ENCODE measurements at places on chromosomes 13 and 19.

- DNase-seq = no peak
Measured at GRCh38 chr13:44307255-44307654, 66.4 kb upstream of the SERP2 start.

GRCh38 chr13:21753117-21753729, 82.3 kb downstream of the FGF9 start:
- no peak for DNase-seq

- no peak for DNase-seq
Measured at GRCh38 chr13:111022241-111022640, 92.9 kb upstream of the ARHGEF7 start.

DNA sequence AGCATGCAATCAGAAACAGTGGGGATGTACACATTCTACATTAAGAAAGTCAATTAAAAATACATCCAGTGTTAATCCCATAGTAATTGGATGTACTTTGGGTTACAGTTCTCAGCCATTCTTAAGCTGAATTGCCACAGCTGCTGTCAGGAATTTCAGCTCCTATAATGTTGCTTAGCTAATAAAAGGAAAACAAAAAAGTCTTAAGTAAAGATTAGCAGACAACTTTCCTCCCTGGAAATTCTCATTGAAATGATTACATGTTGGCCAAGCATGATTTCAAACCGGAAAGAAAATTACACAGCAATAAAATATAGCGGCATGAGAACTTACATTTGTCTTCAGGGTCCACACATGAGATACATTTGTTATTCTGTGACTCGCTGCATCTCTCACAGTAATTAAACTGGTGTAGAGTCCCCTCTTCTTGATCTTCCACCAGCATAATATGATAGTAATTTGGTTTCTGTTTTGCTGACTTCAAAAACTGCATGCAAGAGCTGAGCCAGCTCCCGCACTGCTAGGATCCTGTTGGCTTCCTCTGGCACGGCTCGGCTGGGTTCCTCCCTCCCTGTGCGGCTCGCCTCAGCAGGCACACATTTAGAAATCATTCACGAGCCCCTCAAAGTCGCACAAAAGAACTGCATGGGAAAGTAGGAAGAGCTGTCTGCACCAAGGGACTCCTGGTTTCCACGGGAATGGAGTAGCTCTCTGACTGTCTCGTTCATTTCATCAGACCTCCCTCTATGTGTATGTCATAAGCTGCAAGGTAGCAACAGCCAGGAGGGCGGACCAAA, at the start of gene HTR2A:
HTR2A (minus strand) TSS at position 713 of the 797 bp plus-strand sequence. CDS start 1,147 bp downstream, outside the sequence.
- DNase-seq = no peak

DNA sequence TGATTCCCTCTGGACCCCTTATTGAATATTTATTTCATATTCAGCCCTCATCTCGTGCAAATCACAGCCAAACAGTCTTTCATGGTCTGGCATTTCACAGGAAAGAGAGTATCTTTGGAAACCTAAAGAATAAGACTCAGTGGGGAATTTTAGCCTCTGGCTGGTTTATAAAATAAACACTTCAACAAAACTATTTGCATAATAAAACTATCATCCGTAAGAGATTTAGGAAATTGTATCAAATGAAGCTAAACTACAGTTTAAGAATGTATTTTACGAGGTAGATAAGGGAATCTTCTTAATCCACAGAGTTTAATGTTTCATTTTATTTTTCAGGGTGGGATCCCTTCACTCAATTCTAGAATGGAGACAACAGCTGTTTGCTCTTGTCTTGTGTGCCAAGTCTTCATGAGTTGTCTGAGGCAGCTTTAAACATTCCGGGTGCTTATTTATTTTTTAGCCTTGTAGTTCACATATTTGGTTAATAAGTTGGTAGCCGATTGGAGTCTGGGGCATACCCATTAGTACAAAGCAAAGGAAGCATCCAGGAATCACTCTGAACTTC, 634.4 kb upstream of the KLF12 start:
- no peak for DNase-seq

- no peak for DNase-seq
Measured at GRCh38 chr13:73671011-73671410, 463.2 kb downstream of the KLF12 start.

DNA sequence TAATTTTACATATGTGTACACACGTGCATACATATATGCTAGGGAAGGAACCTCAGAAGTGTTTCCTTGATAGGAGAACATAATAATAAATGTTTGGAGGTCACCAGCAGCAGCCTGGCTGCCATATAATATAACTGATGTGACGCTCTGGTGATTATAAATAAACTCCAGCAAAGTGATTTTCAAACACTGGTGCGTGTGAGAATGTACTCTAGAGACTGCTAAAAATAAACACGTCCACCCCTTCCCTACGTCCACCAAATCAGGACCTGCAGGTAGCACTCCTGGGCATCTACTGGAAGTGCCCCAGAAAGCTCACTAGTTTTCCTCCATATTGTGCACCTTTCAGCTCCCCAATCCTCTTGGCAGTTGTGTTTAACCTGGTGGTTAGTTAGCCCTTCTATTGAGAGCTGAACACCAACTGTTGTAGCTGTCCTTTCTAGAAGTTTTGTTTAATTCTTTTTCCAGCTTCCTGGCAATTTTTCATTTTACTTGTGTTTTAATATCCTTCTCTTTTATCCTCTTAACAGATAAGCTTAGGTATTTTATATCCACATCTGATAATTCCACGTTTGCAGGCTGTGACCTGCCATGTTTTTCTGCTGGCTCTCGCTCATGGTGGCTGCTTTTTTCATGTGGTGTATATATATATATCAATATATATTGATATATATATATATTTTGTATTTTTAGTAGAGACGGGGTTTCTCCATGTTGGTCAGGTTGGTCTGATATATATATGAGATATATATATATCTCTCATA, 13.0 kb downstream of the OPA3 start:
- DNase-seq = no peak

- DNase-seq = peak; percentile 44
Measured at GRCh38 chr19:861756-862580, 2.5 kb downstream of the CFD start.

DNA sequence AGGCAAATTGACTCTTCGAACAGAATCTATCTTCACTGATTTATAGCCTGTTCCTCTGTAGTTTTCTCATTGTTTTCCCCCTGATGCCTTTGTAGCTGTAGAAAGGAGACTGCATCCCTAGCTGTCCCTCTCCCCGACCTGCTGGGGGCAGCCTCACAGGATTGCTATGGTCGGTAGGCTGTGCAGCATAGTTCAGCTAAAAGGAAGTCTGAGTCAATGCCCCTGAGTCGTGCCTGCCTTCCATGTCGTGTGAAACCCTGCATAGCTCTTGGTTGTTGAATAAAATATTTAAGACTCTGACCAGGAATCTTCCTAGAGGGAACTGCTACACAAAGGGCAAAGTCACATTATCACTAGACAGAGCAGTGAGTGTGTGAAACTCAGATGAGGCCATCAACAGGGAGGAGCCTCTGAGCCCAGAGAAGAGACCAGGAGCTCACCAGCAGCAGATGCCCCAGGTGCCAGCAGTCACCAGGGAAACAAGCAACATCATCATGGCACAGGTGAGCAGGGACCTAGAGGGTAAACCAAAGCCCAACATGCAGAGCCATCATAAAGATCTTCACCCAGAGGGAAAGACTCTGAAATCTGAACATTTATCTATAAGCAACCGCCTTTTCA, 108.4 kb upstream of the NBEA start:
- DNase-seq = no peak

DNA sequence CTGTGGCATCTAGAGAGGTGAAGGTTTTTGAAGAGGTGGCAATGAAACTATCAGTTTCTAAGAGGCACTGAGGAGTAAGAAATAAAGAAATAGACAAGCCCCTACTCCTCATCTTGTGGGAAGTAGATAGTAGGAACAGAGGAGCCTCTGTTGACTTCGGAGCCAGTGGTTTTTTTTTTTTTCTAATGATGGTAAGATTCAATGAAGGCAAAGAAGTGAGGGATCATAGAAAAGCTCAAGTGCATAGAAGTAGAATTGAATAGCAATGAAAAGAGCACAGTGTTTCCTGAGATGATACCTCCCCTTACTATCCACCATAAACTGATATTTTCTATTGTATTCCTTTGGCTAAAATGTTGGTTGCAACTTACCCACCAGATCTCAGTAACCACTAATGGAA, 46.3 kb downstream of the FREM2 start:
- no peak for DNase-seq

GRCh38 chr13:27151798-27152599, 19.6 kb downstream of the USP12 start:
- DNase-seq = no peak

DNA sequence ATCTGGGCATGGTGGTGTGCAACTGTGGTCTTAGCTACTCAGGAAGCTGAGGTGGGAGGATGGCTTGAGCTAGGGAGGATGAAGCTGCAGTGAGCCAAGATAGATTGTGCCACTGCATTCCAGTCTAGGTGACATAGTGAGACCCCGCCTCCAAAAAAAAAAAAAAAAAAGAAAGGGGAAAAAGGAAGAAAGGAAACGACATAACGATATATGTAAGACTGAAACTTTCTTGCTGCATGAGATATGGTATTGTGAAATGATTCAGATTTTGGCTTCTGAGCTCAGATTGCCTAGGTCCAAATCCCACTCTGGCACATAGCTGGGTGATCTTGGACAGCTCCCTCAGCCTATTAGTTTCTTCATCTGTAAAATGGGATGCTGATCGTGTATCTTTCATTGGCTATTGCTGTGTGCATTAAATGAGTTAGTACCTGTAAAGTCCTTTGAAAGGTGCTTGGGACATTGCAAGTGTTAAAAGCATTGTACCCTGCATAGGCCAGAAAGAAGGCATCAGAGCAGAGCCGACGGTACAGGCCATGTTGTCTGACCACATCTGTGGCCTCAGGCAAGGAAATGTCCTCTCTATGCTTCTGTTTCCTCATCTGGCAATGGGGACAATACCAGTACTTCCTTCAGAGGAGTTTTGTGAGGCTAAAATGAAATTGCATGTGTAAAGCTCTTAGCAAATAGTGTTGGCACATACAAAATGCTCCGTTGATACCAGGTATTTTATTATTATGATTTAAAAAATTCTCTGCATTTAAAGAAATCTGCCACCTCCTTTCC, 32.6 kb upstream of the SLC46A3 start:
- no peak for DNase-seq

DNA sequence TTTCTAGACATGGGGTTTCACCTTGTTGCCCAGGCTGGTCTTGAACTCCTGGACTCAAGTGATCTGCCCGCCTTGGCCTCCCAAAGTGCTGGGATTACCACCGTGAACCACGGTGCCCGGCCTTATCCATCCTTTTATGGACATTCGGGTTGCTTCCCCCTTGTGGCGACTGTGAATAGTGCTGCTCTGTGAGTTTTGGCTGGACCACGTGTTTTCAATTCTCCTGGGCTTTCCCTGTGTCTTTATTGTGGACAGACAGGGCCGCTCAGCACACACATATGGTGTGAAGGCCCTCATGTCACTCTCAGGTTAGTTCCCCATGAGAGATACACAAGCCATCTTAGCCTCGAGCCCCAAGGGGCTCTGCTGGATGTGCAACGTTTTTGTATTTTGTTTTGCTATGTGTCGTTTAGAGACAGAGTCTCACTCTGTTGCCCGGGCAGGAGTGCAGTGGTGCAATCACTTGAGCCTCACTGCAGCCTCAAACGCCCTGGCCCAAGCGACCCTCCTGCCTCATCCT, 40.5 kb downstream of the MAU2 start:
- DNase-seq = peak; percentile 32

DNA sequence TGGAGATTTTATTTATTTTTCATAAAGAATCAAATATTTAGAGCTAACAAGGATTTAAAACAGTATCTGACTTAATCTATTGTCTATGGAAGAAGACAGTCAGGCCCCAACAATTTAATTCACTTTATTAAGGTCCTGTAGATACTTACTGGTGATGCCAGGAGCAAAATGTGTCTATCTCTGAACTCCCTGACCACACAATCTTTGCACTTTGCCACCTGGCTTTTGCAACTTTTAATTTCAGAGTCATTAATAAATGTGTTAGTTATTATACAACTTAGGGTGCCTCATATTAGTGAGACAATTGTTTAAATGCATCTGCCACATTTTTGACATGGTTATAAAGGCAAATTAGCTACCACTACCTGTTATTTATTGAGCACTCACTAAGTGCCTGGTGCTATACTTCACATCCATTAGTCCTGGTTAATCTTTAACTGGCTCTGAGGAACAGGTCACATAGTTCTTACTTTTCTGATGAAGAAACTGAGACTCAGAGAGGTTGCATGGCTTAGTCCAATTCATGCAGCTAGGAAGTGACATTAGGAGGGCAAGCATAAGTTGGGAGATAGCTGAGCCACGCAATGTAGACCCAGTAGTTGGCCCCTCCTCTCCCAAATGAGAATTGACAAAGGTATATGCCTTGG, 297.9 kb downstream of the DCT start:
- no peak for DNase-seq

DNA sequence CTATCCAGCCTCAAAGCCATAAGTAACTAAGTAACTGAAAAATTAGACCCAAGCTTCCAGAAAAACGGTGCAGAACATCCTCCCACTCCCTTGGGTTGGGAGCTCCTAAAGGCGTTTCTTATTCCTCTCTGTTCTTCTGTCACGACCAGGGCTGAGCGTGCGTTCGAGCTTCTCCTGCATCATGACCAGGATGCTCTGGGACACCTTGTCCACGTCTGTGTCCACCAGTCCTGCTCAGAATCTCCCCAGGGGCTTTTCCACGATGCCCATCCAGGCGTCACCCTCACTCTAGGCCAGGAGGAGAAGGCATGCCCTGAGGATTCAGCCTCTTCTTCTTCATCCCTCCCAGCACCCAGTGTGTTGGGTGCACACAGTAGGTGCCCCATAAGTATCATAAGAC, 37.8 kb upstream of the GAS6 start:
- no peak for DNase-seq

GRCh38 chr19:51055866-51056265, 9.0 kb downstream of the KLK13 start:
- no peak for DNase-seq

DNA sequence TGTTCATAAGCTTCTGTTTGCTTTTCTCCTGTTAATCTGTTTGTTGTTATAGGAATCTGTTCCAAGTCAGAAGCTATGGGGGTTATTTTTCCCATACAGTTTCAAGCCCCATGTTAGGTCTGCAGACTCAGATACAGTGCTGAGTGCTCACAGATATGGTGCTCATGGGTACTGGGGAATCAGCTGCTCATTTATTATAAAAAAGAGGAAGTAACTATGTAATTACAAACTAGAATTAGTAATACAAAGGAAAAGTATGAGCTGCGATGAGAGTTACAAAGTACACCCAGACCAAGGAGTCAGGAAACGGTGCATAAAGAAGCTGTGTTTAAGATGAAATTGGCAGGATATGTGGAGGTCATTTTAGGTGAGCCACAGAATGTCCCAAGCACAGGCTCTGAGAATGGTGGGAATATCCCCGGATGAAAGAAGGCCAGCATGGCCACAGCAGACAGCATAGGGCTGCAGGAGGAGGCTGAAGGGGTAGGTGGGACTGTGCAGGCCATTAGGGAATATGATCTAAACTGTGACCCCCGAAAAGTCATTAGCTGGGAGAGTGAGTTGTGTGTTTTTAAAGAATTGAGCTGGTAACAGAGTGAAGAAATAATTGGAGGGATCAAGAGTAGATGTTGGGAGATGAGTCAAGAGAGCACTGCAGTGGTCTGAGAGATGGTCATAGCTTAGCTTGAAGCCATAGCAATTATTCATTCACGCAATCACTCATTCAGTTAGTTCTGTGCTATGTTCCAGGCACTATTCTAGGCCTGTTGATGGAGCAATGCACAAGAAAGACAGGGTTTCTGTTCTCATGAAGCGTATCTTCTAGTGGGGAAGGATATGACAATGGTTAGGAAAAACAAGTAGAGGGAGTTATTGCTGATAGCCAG, 177.4 kb upstream of the UBL3 start:
- DNase-seq = no peak

GRCh38 chr19:10283301-10284064, 3.3 kb upstream of the ICAM4 start:
- no peak for DNase-seq

- no peak for DNase-seq
Measured at GRCh38 chr19:55134736-55135135, 14.3 kb downstream of the TNNT1 start.

All from stimulated activated CD8-positive, alpha-beta memory T cell treated with anti-CD3 and anti-CD28 coated beads, Interleukin-12 subunit alpha, Interleukin-12 subunit beta, amount 100 ng/mL, for 4 hours (primary cell).